Uterus (tissue), 4 donors: ENCODE measurements at places on chromosomes 3 and 15. TPM values are rescaled to one million over a fixed set of nuclear protein-coding genes. Genes with fewer than 3 reads are reported as not detected.
A peak's percentile ranks its signal among the peaks of the same experiment; 100 is the strongest.

DNA sequence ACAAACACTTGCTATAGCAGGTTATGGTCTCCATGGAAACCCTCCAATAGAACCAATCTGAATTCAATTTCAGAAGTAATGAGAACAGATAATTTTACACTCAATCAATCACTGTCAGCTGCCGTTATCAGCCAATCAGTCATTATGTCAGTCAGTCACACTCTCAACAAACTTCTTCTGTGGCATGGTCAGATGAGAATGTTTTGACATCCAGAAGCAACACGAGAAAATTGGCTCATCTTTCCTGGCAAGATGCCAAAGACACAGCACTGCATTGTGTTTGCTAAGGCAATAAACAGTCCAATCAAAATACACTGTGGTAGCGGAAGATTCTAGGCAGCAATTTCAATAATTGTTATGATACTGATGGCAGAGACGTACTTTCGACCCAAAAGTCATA lies 190.7 kb downstream of the RORA start:
- H3K4me1 ChIP-seq: no peaks in the 10 kb centered on the region
- no peaks in the 10 kb centered on the region for H3K27me3 ChIP-seq
- no peak overlapping the region for H3K4me3 ChIP-seq
- H3K27ac ChIP-seq: peak overlapping the region; percentile 23
- no peaks in the 10 kb centered on the region for H3K36me3 ChIP-seq

GRCh38 chr3:141427764-141428163 lies 59.1 kb upstream of the RASA2 start:
- peaks cover 34% of the 10 kb centered on the region for H3K4me1 ChIP-seq
- H3K27me3 ChIP-seq: no peaks in the 10 kb centered on the region
- H3K27ac ChIP-seq: peak overlapping the region; percentile 71
- no peak overlapping the region for H3K4me3 ChIP-seq
- DNase-seq: no peak
- H3K36me3 ChIP-seq: no peaks in the 10 kb centered on the region

DNA sequence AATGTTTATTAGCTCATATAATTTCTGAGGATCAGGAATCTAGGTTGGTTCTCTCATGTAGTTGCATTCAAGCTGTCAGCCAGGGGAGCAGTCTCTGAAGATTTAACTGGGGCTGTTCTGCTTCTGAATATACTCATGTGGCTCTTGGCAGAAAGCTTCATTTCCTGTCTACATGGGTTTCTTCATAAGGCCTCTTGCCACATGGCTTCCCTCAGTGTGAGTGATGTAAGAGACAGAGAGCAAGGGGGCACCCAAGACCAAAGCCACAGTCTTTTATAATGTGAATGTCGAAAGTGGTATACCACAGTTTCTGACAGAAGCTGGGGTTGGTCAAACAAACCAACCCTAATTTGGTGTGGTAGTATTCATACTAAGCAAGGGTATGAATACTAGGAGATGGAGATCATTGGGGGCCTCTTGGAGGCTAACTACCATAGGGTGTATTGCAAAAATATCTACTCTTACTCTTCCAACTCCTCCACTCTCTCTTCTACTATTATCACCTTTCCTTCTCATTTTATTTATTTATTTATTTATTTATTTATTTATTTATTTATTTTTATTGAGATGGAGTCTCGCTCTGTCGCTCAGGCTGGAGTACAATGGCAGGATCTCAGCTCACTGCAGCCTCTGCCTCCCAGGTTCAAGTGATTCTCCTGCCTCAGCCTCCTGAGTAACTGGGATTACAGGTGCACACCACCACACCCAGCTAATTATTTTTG lies 123.8 kb downstream of the B3GALNT1 start:
- H3K27me3 ChIP-seq: no peaks in the 10 kb centered on the region
- H3K36me3 ChIP-seq: no peaks in the 10 kb centered on the region
- no peak overlapping the region for H3K27ac ChIP-seq
- no peaks in the 10 kb centered on the region for H3K4me1 ChIP-seq
- DNase-seq: no peak

DNA sequence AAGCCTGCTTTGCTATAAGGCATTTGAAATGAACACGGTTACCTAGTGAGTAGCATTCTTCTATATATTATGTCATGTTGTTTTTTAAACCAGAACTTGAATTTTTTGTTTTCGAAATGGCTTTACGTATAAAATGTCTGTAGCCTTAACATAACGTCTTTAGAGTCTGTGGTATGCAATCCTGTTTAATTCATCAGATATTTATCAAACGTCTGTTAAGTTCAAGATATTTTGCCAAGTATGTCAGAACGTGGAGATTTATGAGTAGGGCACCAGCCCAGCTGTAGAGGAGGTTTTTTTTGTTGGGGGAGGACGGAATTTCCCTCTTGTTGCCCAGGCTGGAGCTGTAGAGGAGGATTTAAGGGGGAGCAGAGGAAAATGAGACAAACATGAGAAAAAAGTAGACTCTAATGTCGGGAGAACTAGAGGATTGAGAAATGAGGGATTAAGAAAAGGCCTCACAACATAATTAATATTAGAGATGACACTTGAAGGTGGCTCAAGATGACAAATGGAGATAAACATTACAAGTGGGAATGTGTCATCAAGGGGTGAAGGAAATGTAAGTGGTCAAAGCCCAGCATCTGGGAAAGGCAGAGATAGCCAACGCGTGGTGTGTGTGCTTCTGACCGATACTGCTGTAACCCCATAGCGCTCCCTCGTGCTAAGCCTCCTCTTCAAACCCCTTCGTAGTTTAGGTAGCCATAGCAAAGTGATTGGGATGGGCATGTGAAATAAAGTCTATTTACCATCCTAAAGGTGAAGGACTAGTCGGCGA lies 154.0 kb upstream of the GOLGA6L4 start:
- H3K27me3 ChIP-seq: peaks cover 18% of the 10 kb centered on the region
- H3K27ac ChIP-seq: no peak overlapping the region
- DNase-seq: no peak
- H3K36me3 ChIP-seq: no peaks in the 10 kb centered on the region
- no peak overlapping the region for H3K4me3 ChIP-seq

GRCh38 chr15:82847703-82848102 lies 38.3 kb downstream of the WHAMM start:
- no peaks in the 10 kb centered on the region for H3K36me3 ChIP-seq
- H3K4me3 ChIP-seq: no peak overlapping the region
- DNase-seq: no peak
- H3K4me1 ChIP-seq: no peaks in the 10 kb centered on the region
- H3K27ac ChIP-seq: no peak overlapping the region

DNA sequence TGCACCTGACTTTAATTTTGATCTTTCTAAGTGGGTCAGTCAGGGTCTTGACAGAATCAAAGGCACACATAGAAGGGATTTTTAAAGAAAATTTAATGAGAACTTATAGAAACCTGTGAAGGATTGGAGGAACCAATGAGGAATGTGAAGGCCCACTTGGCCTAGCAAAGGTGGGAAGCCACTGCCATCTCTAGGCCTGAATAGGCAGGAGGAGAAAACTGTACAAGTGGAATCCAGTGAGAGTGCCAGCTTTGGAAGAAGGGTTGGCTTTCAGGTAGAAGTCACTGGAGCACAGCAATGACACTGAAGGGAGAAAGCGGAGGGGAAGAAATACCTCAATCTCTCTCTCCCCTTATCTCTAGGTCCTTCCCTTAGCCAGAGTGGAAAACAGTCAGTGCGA lies 380.7 kb upstream of the KCNMB2 start:
- no peaks in the 10 kb centered on the region for H3K27me3 ChIP-seq
- H3K27ac ChIP-seq: no peak overlapping the region
- H3K4me3 ChIP-seq: no peak overlapping the region
- H3K4me1 ChIP-seq: no peaks in the 10 kb centered on the region
- DNase-seq: no peak

- H3K36me3 ChIP-seq: no peaks in the 10 kb centered on the region
- no peak for DNase-seq
- no peaks in the 10 kb centered on the region for H3K4me1 ChIP-seq
These were observed 14.1 kb downstream of the FRMD4B start for GRCh38 chr3:69371816-69372215.

GRCh38 chr3:157285141-157285540 lies 125.2 kb upstream of the CCNL1 start:
- no peak for DNase-seq
- H3K4me3 ChIP-seq: no peak overlapping the region
- H3K27ac ChIP-seq: no peak overlapping the region
- no peaks in the 10 kb centered on the region for H3K27me3 ChIP-seq
- H3K36me3 ChIP-seq: no peaks in the 10 kb centered on the region

- no peaks in the 10 kb centered on the region for H3K27me3 ChIP-seq
- H3K4me1 ChIP-seq: no peaks in the 10 kb centered on the region
- DNase-seq: no peak
- H3K27ac ChIP-seq: no peak overlapping the region
- no peak overlapping the region for H3K4me3 ChIP-seq
- no peaks in the 10 kb centered on the region for H3K36me3 ChIP-seq
These were observed 238.0 kb upstream of the CTNNB1 start for GRCh38 chr3:40961104-40961857.

DNA sequence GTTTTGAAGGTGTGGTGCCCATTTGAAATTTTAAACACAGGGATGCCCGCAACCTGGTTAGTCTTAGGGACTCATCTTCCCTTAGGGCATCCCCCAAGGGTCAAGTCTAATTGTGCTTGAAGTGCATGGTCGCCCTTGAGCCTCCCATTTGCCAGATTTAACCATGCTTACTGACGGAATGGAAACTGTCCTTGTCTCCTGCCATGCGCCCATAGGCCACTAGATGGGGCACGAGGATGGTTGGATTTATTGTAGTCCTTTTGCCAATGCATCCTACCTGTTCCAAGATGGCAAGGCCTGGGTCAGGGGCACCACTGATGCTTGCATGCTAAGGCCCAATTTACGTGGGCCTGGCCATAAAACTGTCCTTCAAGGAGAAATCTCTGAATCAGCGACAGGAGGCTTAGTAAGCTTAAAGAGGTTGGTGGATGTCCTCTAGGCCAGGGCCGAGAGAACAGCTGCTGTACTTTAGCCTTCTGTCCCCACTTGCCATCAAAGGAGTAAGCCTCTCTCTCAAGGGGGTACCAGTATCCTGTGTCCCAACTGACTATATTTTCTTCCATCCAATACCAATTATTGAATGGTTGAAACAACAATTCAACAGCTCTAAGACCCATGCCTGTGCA lies 355.4 kb downstream of the OTOL1 start:
- H3K36me3 ChIP-seq: no peaks in the 10 kb centered on the region
- no peaks in the 10 kb centered on the region for H3K27me3 ChIP-seq
- DNase-seq: peak; percentile 33
- no peaks in the 10 kb centered on the region for H3K4me1 ChIP-seq
- H3K27ac ChIP-seq: no peak overlapping the region

DNA sequence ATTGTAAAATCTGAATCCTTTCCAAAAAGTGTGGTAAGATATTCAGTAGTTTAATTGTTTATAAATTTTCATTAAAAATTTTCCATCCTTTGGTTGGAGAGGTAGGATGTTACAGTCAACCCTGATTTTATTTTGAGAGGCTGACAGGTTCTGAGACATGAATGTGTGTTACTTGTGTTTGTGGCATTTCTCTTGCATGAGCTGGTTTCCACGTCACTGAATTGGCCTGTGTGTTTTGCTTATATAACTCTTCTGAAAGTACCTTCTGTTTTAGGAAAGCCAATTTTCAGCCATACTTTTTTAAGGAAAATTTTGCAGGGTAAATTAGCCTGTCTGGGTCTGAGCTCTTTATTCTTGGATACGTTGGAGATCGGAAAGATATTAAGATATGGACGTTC lies 30.7 kb downstream of the PXYLP1 start:
- H3K4me3 ChIP-seq: no peak overlapping the region
- H3K27me3 ChIP-seq: no peaks in the 10 kb centered on the region
- H3K27ac ChIP-seq: no peak overlapping the region

GRCh38 chr15:96029172-96029571 lies 301.3 kb upstream of the NR2F2 start:
- H3K4me3 ChIP-seq: no peak overlapping the region
- H3K4me1 ChIP-seq: no peaks in the 10 kb centered on the region
- no peaks in the 10 kb centered on the region for H3K27me3 ChIP-seq
- DNase-seq: no peak
- no peak overlapping the region for H3K27ac ChIP-seq

DNA sequence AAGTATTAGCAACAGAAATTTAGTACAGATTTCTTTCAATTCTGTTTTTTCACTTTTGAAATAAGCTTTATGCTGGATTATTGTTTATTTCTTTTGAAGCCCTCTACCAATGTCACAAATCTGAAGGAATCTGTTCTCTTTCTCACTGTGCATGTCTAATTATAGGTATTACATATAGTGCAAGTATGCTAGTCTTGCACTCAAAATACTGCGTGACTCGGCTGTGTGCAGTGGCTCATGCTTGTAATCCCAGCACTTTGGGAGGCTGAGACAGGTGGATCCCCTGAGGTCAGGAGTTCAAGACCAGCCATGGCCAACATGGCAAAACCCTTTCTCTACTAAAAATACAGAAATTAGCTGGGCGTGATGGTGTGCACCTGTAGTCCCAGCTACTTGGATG lies 95.8 kb upstream of the PLAAT1 start:
- no peaks in the 10 kb centered on the region for H3K27me3 ChIP-seq
- no peak for DNase-seq

GRCh38 chr3:12954180-12954579 lies 112.8 kb upstream of the RPL32 start:
- no peaks in the 10 kb centered on the region for H3K4me1 ChIP-seq
- no peak overlapping the region for H3K4me3 ChIP-seq
- H3K27me3 ChIP-seq: no peaks in the 10 kb centered on the region
- no peaks in the 10 kb centered on the region for H3K36me3 ChIP-seq

GRCh38 chr15:75407083-75407482 lies 38.7 kb upstream of the MAN2C1 start:
- H3K27ac ChIP-seq: no peak overlapping the region
- no peak overlapping the region for H3K4me3 ChIP-seq
- DNase-seq: no peak

- H3K27ac ChIP-seq: no peak overlapping the region
- no peak overlapping the region for H3K4me3 ChIP-seq
- DNase-seq: no peak
- H3K27me3 ChIP-seq: no peaks in the 10 kb centered on the region
- no peaks in the 10 kb centered on the region for H3K4me1 ChIP-seq
- H3K36me3 ChIP-seq: no peaks in the 10 kb centered on the region
These were observed 40.1 kb upstream of the TM4SF19 start for GRCh38 chr3:196378146-196378841.

DNA sequence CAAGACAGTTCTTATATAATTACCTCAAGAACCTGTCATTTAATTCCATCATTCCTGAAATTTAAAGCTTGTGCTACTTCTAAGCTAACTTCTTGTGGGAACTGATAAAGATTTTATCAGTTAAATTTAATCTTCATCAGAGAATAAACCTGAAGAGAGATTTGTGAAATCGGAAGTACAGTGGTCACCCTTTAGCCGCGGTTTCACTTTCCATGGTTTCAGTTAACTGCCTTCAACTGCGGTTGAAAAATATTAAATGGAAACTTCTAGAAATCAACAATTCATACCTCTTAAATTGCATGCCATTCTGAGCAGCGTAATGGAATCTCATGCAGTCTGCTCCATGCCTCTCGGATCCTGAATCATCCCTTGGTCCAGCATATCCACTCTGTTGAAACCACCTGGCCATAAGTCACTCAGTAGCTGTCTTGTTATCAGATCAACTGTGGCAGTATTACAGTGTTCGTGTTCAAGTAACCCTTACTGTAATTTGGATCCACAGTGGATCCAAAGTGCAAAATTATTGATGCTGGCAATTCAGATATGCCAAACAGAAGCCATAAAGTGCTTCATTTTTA lies 626.1 kb downstream of the CADM2 start:
- H3K27me3 ChIP-seq: no peaks in the 10 kb centered on the region
- no peaks in the 10 kb centered on the region for H3K4me1 ChIP-seq
- H3K4me3 ChIP-seq: no peak overlapping the region
- no peak overlapping the region for H3K27ac ChIP-seq
- no peak for DNase-seq
- no peaks in the 10 kb centered on the region for H3K36me3 ChIP-seq

LRRIQ4 gene
- total RNA-seq: 0.14 TPM

IL20RB gene
- not detected for total RNA-seq

HYAL1 gene
- 30.5 TPM for total RNA-seq
